Type B pancreatic cell (in vitro differentiated cells): ENCODE measurements at places on chromosomes 13 and 19. TPM values are rescaled to one million over a fixed set of nuclear protein-coding genes. Genes with fewer than 3 reads are reported as not detected.

DNA sequence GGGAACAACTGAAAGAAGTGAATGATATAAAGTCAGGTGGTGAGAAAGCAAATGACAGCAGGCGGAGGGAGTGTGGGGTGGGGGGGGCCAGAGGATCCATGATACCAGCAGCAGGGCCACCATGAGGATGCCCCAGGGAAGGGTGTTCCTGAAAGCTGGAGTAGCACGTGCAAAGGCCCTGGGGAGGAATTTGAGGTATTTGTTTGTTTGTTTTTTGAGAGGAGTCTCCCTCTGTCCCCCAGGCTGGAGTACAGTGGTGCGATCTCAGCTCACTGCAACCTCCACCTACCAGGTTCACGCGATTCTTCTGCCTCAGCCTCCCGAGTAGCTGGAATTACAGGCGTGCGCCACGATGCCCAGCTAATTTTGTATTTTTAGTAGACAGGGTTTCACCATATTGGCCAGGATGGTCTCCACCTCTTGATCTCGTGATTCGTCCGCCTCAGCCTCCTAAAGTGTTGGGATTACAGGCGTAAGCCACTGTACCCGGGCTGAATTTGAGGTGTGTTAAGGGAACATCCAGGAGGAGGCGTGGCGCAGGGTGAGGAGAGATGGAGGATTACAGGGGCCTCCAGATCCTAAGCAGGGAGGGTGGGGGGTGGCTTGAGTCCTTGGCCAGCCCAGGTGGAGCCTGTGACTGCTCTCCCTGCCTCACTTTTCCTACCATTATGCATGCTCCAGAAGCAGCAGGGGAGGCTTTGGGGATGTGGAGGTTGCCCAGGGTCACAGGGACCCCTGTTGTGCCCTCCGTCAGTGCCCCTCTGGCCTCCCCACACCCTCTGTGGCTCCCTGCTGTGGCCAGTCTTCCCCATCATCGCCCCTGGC is 12.4 kb upstream of the JUND start:
- H3K36me3 ChIP-seq = no peaks in the 10 kb centered on the region
- H3K27me3 ChIP-seq = no peaks in the 10 kb centered on the region
- H3K4me3 ChIP-seq = peak overlapping the region; percentile 78
- H3K4me1 ChIP-seq = peaks cover 24% of the 10 kb centered on the region

The CYP4F2 gene
- total RNA-seq = not detected in 2 replicates

DNA sequence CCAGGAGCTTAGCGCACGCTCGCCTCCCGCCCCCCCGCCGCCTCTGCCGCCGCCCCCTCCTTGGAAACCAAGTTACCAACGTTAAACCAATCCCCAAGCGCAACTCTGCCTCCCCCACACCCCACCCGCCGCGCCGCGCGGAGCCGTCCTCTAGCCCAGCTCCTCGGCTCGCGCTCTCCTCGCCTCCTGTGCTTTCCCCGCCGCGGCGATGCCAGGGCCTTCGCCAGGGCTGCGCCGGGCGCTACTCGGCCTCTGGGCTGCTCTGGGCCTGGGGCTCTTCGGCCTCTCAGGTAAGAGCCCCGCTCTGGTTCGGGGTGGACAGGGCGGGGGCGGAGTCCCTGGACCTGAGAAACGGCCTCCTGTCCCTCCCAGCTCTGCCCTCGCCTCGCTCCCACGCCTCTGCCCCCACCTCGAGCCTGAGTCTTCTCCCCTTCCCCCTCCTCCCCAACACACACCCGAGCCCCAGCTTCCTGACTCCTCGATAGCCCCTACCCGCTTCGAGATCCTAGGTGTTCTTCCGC is at the start of gene ICAM5:
TSS of gene ICAM5 (plus strand) at position 117 of the 521 bp plus-strand sequence. CDS start at position 209, 92 bp downstream.
- H3K27me3 ChIP-seq = peaks cover 100% of the 10 kb centered on the region
- H3K4me3 ChIP-seq = peak within 1 kb of the TSS; percentile 87
- DNase-seq = no peak
- H3K36me3 ChIP-seq = peaks cover 8% of the 10 kb centered on the region

GRCh38 chr13:90594681-90595080 is 752.8 kb upstream of the MIR17HG start:
- peaks cover 4% of the 10 kb centered on the region for H3K4me1 ChIP-seq
- H3K4me3 ChIP-seq = no peak overlapping the region
- H3K27ac ChIP-seq = no peak overlapping the region
- no peak for DNase-seq
- H3K36me3 ChIP-seq = no peaks in the 10 kb centered on the region
- no peaks in the 10 kb centered on the region for H3K27me3 ChIP-seq

The LMTK3 gene
- total RNA-seq = 12.2 and 21.6 TPM in 2 replicates

GRCh38 chr13:76250211-76250610 is 614.1 kb downstream of the LMO7 start:
- H3K4me1 ChIP-seq = no peaks in the 10 kb centered on the region
- no peaks in the 10 kb centered on the region for H3K36me3 ChIP-seq
- no peak overlapping the region for H3K4me3 ChIP-seq
- DNase-seq = no peak
- no peak overlapping the region for H3K27ac ChIP-seq

DNA sequence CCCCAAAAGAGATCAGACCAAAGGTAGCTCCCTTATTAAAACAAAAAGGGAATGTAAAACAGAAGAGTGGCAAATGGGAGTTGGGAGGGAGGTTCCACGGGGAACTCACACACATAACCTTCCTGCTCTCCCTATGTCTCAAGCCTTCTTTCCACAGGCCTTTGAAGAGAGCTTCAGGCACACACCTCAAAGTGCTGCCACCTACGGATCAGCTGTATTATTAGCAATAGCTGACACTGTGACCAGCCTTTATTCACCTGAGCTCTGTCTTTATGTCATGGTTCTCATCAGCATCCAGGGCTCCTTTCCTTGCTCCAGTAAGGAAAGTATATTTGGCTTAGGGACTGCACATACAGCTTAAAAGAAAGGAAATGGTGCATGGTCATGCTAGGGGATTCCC is 11.3 kb downstream of the ZNF571 start:
- peaks cover 50% of the 10 kb centered on the region for H3K36me3 ChIP-seq
- no peak for DNase-seq
- H3K4me1 ChIP-seq = no peaks in the 10 kb centered on the region
- no peak overlapping the region for H3K27ac ChIP-seq
- no peaks in the 10 kb centered on the region for H3K27me3 ChIP-seq

- H3K27ac ChIP-seq = no peak overlapping the region
- H3K36me3 ChIP-seq = no peaks in the 10 kb centered on the region
- no peak for DNase-seq
- H3K4me1 ChIP-seq = peaks cover 3% of the 10 kb centered on the region
- no peaks in the 10 kb centered on the region for H3K27me3 ChIP-seq
- H3K4me3 ChIP-seq = no peak overlapping the region
Observed at GRCh38 chr13:34577051-34577450, 365.0 kb upstream of the NBEA start.

GRCh38 chr13:24097064-24097463 is 63.5 kb upstream of the SPATA13 start:
- no peaks in the 10 kb centered on the region for H3K27me3 ChIP-seq
- H3K4me1 ChIP-seq = peaks cover 28% of the 10 kb centered on the region
- DNase-seq = no peak
- H3K36me3 ChIP-seq = no peaks in the 10 kb centered on the region
- no peak overlapping the region for H3K4me3 ChIP-seq

- DNase-seq = no peak
- peaks cover 35% of the 10 kb centered on the region for H3K36me3 ChIP-seq
Observed at GRCh38 chr13:45332831-45333219, 8.2 kb downstream of the TPT1 start.

GRCh38 chr19:15022752-15023151 is 26.5 kb upstream of the CASP14 start:
- no peak overlapping the region for H3K4me3 ChIP-seq
- H3K27me3 ChIP-seq = peaks cover 2% of the 10 kb centered on the region
- DNase-seq = no peak
- H3K27ac ChIP-seq = no peak overlapping the region
- H3K36me3 ChIP-seq = no peaks in the 10 kb centered on the region

DNA sequence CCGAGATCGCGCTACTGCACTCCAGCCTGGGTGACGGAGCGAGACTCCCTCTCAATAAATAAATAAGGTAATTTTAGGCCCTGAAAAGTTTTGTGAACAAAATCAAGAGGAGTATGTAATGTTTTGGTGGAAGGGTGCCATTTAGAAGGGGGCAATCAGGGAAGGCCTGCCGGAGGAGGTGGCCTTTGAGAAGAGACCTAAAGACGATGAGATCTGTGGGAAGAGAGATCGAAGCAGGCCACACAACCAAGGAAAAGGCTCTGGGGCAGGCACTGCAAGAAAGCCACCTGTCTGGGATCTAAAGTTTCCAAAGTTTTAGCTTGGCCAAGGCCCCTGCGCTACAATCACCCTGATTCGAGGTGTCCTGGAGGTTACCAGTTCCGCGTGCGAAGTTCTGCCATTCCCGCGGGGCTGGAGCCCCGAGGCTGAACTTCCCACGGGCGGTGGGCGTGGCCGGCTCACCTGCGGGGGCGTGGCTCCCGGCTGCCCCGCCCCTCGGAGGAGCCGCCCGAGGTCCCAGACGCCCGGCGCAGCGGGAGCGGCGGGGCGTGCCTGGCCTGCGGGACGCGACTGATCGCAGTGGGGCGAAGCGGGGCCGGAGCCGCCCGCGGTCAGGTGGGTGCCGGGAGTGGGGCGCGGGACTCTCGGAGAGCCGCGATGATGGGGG is at the start of gene KLC3:
TSS of gene KLC3 (plus strand) at position 519 of the 667 bp plus-strand sequence. CDS start 4,792 bp downstream, outside the sequence.
- peak within 1 kb of the TSS; percentile 83 for H3K4me3 ChIP-seq
- DNase-seq = no peak
- peak within 1 kb of the TSS; percentile 39 for H3K27ac ChIP-seq
- no peaks in the 10 kb centered on the region for H3K4me1 ChIP-seq

GRCh38 chr13:112880221-112880641 is 88.8 kb upstream of the MCF2L start:
- no peaks in the 10 kb centered on the region for H3K27me3 ChIP-seq
- H3K4me3 ChIP-seq = no peak overlapping the region
- no peak for DNase-seq
- H3K27ac ChIP-seq = no peak overlapping the region

DNA sequence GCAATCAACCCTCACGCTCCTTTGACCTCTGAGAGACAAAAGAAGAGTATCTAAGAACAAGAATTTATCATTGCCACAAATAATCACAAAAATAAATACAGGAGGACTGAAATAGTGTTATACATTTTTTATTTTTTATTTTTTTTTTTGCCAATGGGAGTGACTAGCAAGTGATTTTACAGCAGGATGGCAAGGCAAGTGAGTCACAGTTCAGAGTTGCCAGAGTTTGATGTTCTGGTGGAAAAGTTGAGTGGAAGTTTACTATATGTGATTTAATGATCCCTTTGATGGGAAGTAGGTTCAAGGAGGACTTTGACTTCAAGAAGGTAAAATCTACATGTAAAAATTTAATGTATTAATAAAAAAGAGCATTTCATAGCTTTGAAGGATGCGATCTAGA is 2691.4 kb downstream of the PCDH9 start:
- no peaks in the 10 kb centered on the region for H3K36me3 ChIP-seq
- no peaks in the 10 kb centered on the region for H3K4me1 ChIP-seq
- no peak overlapping the region for H3K27ac ChIP-seq
- no peaks in the 10 kb centered on the region for H3K27me3 ChIP-seq
- no peak overlapping the region for H3K4me3 ChIP-seq

The IFNL1 gene
- total RNA-seq = not detected in 2 replicates

- DNase-seq = no peak
- H3K27me3 ChIP-seq = peaks cover 52% of the 10 kb centered on the region
- no peak overlapping the region for H3K4me3 ChIP-seq
- H3K27ac ChIP-seq = no peak overlapping the region
- peaks cover 12% of the 10 kb centered on the region for H3K4me1 ChIP-seq
- H3K36me3 ChIP-seq = no peaks in the 10 kb centered on the region
Observed at GRCh38 chr19:29247051-29247450, 34.1 kb upstream of the UQCRFS1 start.

DNA sequence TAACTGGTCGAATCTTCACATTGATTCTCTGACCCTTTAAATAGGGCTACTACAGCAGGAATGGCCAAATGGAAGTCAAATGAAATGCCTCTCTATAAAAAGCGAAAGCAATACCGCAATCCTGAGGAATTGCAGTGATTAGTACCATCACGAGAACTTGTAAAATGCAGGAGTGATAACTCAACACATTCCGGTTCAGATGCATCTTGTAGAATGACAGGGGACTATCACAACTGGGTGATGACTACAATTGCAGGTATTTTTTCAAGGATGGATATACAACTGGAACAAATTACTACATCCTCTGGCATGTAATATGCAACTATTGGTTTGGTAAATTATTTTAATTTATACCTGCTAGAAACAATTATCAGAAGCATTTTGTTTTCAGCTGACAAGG is 140.4 kb downstream of the PCDH20 start:
- H3K4me3 ChIP-seq = no peak overlapping the region
- no peak for DNase-seq
- H3K4me1 ChIP-seq = no peaks in the 10 kb centered on the region
- no peaks in the 10 kb centered on the region for H3K27me3 ChIP-seq
- H3K27ac ChIP-seq = no peak overlapping the region

DNA sequence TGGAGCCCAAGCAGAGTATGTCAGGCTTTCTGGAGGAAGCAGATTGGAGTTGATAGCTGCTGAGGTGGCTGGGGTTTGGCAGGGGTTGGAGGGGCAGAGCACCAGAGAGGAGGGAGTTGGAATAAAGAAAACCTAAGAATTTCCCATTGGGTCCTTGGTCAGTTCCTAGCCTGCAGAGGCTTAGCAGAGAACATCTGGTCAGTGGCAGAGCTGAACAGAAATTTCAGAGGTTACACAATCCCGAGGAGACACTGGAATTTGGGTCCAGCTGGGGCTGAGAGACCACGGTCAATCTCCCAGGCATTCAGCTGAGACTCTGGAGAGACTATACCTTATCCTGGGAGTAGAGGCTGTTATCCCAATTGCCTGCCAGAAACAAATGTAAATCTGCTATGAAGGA is 84.4 kb downstream of the DPY19L3 start:
- no peaks in the 10 kb centered on the region for H3K4me1 ChIP-seq
- H3K27ac ChIP-seq = no peak overlapping the region
- H3K4me3 ChIP-seq = no peak overlapping the region
- peaks cover 27% of the 10 kb centered on the region for H3K36me3 ChIP-seq
- H3K27me3 ChIP-seq = no peaks in the 10 kb centered on the region
- DNase-seq = no peak

The PROZ gene
- not detected in 2 replicates for total RNA-seq

DNA sequence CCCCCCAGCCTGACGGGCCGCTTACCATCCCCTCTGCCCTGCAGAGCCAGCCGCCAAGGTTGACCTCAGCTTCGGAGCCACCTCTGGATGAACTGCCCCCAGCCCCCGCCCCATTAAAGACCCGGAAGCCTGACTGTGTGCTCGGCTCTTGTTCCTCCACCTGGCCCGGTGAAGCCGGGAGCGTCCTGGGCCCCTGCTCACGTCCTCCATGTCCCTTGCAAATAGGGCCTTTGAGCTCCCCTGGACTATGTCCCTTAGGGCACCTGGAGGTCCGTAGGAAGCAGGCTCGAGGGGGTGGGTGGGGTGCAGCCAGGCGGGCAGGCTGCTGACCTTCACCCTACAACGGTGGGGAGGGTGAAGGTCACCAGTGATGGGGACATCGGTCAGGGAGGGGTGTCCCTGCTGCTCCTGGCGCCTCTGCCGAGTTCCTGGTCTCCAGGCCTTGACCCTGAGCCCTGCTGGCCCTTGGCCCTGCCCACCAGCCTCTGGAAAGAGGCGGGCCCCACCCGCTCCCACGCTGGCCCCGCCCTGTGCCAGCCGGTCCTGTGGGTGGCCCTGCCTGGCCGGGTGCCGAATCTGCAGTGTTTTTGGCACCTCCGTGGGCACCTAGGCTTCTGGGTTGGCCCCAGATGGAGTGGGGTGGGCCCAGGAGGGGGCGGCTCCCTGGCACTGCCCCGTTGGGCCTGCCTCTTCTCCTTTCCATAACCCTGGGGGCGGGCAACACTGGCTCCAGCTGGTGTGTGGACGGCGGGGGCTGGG is 3.3 kb downstream of the ATP5F1D start:
- H3K36me3 ChIP-seq = no peaks in the 10 kb centered on the region
- H3K27me3 ChIP-seq = no peaks in the 10 kb centered on the region
- peak overlapping the region; percentile 87 for H3K27ac ChIP-seq

- peak overlapping the region; percentile 93 for H3K27ac ChIP-seq
- H3K36me3 ChIP-seq = peaks cover 25% of the 10 kb centered on the region
- H3K4me1 ChIP-seq = peaks cover 47% of the 10 kb centered on the region
- DNase-seq = no peak
- H3K4me3 ChIP-seq = no peak overlapping the region
Observed at GRCh38 chr13:41610404-41610803, 153.1 kb downstream of the RGCC start.
